ENCODE measurements at places on chromosomes 6 and 20.

DNA sequence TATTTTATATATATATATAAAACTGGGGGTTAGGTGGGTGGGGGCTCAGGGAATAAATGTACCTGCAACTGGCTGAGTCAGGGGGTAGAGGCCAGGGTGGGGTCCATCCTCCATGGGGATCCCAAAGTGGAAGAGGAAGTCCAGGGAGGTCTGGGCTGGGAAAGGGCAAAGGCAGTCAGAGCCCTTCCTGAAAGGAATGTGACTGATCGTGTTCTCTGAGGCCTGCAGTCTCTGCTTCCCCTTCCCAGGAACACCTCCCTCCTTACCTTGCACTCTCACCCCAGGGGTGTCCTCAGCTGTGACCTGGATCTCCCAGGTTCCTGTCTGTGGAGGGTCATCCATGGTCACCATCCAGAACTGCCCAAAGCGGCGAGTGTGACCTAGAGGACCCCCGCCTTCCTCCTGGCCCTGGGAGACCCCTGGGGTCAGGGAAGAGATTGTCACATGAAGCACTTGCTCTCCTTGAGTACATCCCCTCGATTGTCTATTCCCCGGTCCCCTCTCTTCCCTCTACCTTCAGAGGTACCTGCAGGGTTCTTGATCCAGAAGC, 4.7 kb downstream of the SAPCD1 start:
- no peak for DNase-seq

DNA sequence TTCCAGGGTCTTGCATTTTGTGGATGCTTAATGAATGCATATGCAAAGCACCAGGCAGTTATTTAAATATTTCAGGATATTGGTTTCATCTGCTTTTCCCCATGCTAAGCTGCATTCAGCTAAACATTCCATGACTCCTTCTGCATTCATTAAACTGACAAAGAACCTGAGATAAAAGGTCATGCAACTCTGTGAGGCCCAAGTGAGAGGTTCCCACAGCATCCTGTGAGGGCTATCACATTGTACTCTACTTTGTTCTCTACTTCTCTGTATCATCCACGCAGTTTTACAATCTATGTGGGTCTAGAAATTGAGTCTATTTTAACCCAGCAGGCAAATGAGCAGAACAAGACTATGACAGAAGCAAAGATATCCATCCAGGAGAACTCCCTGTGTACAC, 86.4 kb upstream of the PRSS16 start:
- DNase-seq: no peak

DNA sequence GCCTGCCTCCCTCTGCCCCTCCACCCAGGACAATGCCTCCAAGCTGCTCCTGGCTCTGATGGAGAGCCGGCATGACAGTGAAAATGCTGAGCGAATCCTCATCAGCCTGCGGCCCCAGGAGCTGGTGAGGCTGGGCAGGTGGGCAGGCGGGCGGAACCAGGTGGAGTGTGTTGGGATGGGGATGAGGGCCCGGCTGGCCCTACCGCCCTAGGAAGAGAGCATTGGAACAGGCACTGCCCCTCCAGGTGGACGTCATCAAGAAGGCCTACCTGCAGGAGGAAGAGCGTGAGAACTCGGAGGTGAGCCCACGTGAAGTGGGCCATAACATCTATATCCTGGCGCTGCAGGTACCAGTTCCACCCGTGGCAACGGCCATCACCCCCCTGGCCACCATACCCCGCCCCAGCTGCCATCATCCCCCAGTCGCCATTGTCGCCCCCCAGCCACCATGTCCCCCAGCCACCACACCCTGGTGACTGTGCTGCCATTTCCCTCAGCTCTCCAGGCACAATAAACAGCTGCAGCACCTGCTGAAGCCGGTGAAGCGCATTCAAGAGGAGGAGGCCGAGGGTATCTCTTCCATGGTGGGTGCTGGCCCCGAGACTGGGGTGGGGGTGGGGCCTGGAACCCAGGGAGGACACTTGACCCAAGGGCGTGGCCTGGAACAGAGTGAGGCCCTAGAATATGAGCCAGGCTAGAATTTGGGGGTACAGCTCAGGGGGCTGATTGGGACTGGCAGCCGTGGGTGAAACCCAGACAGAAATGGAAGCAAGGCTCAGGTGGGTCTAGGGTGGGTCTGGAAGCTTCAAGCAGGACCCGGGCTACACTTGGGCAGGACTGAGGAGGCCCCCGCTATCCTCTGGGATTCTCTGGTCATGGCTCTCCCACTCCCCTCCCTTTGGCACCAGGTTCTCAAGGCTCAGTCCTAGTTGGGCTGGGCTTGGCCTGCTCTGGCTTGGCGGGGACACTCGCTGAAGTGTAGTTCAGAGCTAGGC, 24.2 kb downstream of the UQCC2 start:
- DNase-seq: no peak

- no peak for DNase-seq
These were observed 207.1 kb downstream of the NFATC2 start for GRCh38 chr20:51335329-51335841.

GRCh38 chr6:122184401-122184827, 215.0 kb upstream of the HSF2 start:
- DNase-seq: no peak

DNA sequence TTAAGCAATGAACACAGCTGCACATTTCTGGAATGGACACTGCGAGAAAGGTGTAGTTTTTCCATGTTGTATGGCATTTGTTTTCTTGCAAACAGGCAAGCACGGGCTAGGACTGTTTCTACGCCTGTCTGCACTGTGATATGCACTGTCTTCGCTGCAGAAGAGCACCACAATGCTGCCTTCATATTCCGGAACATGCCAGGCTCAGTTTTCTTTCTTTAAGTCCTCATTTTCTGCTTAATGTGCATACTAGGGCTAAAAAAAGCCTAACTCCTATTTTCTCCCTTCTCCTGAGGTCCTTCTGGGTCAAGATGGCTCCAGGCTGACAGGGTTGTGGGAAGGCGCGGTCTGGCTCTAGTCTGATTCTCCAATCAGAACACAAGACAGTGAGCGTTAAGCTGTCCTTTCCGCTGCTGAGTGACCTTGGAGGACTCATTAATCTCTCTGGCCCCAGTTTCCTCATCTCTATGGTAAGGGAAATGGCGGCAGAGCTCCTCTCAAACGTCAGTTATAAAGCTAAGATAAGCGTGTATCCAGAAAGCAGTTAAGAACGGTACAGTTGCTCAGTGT, 379.9 kb downstream of the C6orf118 start:
- DNase-seq: no peak

DNA sequence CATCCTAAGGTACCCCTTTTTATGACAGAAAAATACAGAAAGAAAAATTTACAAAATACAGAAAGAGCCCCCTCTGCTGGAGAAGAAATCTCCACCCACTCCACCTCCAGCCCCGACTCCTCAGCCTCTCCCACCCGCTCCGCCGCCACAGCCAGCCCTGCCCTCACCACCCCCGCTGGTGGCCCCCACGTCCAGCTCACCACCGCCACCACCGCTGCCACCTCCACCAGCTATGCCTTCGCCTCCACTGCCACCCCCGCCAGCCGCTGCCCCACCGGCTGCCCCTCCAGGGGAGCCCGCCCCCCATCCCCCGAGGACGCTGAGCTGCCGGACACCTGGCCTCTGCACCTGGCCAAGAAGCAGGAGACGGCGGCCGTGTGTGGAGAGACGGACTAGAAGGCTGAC, 17.7 kb downstream of the WFDC2 start:
- no peak for DNase-seq

DNA sequence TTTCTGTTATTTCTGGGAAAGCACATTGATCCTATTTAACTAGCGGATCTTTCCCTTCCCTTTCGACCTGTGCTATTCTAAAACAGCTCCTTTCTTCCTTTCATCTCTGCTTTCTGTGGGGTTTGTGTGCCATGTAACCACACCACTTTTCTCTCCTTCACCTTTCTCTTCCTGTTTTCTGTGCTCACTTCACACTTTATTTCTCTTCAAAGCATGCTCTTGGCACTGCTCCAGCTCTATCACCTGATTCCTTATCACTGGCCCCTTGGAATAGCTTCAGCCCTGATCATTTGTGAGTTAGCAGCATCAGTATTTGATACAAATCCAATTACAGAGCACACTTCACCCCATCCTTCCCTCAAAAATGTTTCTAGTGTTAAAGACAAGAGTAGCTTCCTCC, 8.1 kb upstream of the METTL24 start:
- no peak for DNase-seq

DNA sequence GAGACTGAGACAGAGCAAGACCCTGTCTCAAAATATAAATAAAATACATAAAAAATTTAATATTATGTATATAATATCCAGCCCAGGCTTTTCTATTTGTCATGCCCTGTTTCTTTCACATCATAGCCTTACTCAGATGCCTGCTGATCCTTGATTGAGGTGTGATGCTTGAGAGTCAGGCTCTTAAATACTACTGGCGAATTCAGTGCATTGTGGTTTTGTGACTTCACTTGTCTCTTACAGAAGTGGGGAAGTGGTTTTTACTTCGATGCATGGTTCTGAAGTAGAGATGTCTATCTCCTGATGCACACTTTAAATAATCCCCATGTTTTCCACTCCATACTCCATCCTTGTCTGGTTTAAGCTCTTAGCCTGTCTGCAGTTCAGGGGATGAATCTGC, 29.1 kb downstream of the ASXL1 start:
- no peak for DNase-seq

DNA sequence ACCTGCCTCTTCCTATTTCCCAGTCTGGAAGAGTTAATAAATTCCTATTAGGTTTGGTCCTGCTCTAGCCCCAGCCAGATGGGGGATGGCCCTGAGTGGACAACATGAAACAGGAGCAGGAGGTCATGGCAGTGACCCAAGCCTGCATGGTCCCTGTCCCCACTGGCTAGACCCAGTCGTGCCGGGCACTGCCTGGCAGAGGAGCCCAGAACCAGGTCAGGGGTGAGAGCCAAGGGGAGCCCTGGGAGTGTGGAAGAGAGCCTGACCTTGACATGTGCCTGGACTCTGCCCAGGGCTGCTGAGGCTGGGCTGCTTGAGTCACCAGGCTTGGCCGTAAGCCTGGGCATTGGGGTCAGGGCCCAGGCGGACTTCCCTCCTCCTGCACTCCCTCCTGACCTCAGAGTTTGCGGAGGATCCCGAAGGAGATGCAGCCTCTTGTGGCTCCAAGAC, 3.6 kb downstream of the AVP start:
- DNase-seq: no peak

DNA sequence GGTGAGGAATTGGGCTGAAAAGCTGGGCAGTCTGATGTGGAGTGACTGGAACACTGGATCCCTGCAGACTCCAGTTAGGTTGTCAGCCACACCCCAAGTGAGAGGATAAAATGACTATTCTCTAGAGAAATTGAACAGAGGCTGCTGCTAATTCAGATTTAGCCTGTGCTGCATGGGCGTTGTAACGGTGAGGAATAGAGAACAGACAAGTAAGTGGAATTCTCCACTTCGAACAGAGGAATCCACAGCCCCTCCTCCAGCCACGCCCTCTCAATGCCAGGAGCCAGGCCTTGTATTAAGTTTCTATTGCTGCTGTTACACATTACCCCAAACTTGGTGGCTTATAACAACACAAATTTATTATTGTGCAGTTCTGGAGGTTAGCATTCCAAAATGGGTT, 109.3 kb downstream of the CFAP61 start:
- no peak for DNase-seq

GRCh38 chr6:44731485-44732095, 344.1 kb downstream of the CDC5L start:
- DNase-seq: no peak

- no peak for DNase-seq
These were observed 29.9 kb upstream of the MTRF1L start for GRCh38 chr6:153032255-153032882.

DNA sequence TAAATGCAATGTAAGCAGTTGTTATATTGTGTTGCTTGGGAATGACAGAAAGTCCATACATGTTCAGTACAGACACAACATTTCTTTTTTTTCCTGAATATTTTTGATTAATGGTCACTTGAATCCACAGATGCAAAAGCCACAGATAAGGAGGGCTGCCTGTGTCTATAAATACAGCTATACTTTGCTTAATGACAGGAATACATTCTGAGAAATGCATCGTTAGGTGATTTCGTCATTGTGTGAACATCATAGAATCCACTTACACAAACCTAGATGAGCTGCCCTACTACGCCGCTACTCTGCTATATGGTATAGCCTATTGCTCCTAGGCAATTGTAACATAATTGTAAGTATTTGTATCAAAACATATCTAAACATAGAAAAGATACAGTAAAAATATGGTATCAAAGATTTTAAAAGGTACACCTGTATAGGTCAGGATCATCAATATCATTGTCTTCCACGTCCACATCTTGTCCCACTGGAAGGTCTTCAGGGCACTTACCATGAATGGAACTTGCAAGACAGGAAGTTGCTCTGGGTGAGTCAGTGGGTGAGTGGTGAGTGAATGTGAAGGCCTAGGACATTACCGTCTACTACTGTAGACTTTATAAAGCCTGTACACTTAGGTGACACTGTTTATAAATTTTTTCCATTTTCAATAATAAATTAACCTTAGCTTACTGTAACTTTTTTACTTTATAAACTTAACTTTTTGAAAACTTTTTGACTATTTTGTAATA, 27.9 kb upstream of the POPDC3 start:
- DNase-seq: no peak

- DNase-seq: peak; percentile 14
These were observed 49.7 kb downstream of the BCAS4 start for GRCh38 chr20:50844430-50845100.

DNA sequence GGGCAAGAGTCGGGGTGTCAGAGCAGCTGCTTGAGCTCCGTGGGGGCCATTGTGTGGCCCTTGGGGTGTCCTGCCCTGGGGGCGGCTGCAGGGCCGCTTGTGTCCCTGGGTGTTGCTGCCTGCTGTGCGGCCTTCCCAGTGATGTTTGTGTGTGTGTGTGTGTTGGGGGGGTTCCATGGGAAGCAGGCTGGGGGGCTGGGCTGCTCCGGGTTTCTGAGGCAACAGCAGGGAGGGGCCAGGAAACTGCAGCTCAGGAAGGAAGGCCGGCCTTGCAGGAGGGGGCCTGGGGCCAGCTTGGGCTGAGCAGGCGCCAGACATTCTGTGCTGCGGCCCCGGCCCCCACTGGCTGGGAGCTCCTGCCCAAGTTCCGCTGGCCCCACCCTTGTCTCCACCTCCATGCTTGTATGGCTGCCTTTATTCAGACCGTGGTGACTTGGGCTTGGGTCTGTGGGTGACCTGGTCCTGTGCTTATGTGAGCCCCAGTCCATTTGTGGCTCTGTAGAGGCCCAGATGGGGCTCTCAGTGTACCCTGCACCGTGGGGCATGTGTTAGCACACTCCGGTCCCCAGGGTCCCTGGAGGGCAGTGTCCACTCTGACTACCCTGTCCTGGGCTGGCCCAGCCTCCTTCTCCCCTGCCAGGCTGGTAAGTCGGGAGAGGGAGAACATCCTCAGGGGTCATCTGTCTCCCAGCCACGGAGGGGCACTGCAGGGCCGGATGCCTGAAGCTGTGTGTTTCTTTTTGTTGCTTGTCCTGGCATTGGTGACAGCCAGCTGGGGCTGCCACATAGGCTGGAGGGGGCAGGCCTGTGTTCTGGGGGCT, 4.6 kb upstream of the SOX18 start:
- DNase-seq: no peak

- no peak for DNase-seq
These were observed 73.6 kb upstream of the TIAM2 start for GRCh38 chr6:154921482-154921881.

GRCh38 chr6:38131527-38131965, 312.0 kb downstream of the ZFAND3 start:
- DNase-seq: no peak

- no peak for DNase-seq
These were observed 514 bp downstream of the DEFB129 start for GRCh38 chr20:227439-228105.

All from central memory CD8-positive, alpha-beta T cell (primary cell).